NCI-H187 (cell line): ENCODE measurements at places on chromosomes 16 and 17.

DNA sequence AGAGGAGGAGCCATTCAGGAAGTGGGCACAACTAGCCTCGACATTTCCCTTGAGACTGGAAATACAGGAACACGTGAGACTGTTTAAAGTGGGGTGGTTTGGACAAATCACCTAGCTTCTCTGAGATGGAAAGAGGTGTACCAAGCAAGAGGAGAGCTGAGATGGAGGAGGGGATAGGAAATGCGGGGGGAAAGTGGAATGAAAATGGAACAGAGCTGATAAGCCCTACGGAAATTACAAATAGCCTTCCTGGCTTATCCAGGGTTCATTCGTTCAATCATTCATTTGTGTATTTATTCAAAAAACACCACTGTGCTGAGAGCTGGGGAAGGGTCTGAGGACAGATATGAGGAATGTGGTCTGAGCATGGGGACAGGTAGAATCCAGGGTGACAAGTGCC lies 64.1 kb downstream of the ASIC2 start:
- DNase-seq: no peak

- DNase-seq: no peak
These were observed 119.2 kb upstream of the PMFBP1 start for GRCh38 chr16:72291121-72291520.

GRCh38 chr16:14365200-14365851 lies 264.7 kb downstream of the PARN start:
- DNase-seq: no peak

GRCh38 chr17:50372222-50372757 lies 694 bp downstream of the MRPL27 start:
- DNase-seq: no peak

DNA sequence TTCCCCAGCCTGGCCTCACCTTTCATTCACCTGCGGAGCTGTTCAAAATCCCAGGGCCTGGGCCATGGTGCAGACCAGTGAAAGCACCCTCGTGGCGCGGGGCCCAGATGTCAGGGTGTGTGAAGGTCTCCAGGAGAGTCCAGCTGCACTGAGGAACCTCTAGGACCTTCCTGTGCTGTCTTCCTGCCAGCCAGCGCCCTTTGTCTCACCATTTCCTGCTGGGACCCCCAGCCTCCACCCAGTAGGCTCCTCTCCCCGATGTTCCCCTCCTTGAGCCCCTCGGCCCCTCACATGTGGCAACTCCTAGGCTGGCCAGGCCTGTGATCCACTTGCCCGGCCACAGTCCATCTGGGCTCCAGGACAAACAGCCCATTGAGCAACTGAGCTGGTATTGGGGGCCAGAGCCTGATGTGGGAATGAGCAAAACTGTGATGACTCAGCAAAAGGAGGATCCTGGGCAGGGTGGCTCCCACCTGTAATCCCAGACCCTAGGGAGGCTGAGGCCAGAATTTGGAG lies 677 bp downstream of the SULT1A2 start:
- no peak for DNase-seq

- no peak for DNase-seq
These were observed 7.0 kb downstream of the ZNF598 start for GRCh38 chr16:2002406-2003230.

DNA sequence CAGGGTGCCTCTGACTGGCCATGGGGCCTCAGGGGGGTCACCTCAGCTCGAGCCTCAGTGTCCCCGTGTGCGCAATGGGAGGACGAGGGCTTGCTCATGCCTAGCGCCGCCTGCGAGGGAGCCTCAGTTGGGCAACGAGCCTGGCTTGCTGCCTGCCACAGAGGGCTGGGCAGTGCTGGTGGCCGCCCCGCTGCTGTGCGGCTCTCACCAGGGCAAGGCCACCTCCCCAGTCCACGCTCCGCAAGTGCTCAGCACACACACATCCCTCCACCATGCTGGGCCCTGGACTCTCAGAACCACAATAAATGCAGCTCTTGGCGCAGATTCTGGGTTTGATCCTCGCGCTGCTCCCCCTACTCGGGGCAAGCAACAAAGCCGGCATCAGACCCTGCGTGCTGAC lies 76.2 kb downstream of the ENGASE start:
- no peak for DNase-seq

DNA sequence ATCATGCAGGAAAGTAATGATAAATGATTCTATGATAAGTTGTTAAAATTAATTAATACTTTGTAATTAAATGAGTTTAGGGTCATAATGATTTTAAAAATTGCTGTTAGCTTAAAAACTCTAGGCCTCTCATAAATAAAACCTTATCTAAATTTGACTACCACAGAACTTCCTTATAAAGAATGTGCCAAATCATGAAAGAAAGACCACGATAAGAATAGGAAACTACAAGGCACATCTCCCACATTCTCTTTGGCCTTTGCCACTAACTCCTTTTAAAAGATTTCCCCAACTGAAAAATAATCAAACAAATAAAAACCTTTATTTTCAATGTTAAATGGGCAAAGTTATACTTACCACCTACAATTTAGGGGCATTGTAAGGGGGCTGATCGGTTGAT lies 164.6 kb upstream of the C17orf78 start:
- no peak for DNase-seq

DNA sequence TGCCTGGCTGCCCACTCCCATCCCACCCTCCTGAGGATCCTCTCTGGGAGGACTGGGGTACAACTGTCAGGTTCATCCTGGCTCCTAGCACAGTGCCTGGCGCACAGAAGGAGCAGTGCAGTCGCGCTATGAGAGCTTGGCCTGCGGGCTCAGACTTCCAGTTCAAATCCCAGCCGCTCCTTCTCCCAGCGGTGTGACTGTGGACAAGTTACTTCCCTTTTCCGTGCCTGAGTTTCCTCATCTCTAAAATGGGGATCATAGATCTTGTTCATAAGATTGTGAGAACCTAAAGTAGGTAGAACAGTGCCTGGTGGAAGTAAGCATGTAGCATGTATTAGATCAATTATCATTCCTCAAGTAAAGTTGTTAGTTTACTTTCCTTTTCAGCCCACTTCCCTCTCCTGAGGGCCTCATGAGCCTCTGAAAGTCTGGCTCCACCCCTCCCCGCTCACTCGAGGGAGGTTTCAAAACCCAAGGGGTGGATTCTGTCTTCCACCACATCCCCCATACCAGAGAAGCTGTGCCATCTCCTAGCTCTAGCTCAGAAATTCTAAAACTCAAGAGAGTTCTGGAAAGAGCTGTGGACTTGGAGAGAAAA lies 19.9 kb upstream of the COL1A1 start:
- DNase-seq: no peak

DNA sequence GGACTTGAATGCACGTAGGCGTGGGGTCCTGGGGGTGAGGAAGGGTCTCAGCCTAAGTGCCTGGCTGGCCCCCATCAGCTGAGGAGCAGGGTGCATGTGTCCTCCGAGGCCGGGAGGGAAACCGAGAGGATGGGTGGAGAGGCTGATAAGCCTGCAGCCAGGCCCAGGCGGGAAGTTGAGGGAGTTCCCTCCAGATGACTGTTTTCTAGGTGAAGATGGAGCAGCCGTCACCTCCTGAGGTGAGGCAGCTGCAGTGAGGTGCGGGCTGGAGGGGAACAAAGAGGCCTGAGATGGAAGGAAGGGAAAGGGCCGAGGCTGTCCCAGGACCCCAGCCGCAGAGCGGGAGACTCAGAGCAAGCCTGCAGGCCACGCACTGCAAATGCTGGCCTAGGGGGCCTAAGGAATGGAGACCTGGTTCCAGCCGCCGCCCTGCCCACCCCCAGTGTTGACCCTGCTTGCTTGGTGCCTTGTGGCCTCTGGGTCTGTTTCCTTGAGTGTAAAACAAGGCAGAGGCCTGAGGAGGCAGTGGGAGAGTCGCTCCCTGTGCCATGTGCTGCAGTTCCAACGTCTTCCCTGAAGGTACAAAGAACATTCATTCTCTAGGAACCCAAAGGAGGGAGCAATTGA lies 3.0 kb downstream of the PECAM1 start:
- no peak for DNase-seq

GRCh38 chr17:55830699-55831471 lies 80.0 kb downstream of the PCTP start:
- no peak for DNase-seq

DNA sequence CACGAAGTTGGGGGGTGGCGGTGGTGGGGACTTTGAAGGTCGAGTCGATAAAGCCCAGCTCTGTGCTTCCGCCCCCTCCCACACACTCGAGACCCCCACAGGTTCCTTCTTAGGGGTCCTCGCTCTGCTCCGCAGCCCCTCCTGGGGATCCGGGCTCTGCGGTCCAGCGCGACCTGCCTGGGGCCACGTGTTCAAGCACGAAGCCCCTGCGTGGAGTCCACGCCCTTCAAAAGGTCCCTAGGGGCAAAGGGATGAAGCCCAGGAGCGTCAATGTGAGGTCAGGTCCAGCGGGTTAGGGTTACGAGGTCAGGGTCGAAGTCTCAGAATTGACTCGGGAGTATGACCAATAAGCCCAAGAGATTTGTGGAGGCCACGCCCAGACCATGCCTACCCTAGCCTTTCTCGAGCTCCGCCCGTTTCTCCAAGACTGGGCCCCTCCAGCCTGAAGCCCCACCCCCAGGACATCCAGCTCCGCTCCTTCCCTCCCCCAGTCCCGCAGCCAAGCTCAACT lies 786 bp upstream of the CACNA1G start:
- DNase-seq: no peak

DNA sequence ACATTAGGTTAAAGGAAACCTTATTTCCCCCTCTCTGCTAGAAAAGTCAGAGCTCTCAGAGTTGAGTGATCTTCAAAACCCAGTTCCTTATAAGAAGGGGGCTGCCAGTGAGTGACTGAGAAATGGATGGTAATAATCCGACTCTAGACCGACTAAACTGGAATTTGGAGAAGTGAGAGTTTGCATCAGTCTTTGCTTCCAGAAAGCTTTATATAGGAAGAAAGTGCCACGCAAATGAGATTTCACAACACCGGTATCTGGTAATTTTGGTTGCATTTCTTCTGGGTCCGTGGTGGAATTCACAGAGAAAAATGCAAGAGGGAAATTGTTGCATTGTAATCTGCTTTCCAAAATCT lies 271.4 kb downstream of the MAF start:
- DNase-seq: no peak

DNA sequence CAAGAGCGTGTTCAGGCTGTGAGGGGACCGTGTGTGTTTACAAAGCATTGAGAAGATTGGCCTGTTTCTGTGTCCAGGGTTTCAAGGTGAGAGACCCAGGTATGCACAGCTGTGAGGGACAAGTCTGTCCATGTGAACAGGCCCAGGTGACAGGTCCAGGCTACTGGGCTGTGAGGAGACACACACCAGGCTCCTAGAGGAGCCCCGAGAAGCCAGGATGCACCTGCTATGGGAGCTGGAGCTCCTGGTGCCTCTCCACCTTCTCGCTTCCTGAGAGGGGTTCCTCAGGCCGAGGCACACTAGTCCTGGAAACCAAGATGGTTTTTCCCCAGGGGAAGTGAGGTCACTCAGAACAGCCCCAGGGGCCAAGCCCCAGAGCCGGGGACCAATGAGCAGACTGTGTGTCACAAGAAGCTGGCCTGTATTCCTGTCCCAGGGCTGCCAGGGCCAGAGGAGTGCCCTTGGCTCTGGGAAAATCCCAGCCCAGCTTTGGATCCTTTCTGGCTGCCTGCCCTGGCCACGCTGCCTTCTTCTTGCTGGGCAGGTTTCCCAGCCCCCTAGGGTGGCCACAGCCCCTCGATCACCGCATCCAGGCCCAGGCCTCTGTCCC lies 153.4 kb upstream of the PLCG2 start:
- DNase-seq: no peak

- DNase-seq: no peak
These were observed 112.9 kb upstream of the SMURF2 start for GRCh38 chr17:64774888-64775540.

GRCh38 chr16:22969567-22969966 lies 155.6 kb downstream of the HS3ST2 start:
- no peak for DNase-seq

DNA sequence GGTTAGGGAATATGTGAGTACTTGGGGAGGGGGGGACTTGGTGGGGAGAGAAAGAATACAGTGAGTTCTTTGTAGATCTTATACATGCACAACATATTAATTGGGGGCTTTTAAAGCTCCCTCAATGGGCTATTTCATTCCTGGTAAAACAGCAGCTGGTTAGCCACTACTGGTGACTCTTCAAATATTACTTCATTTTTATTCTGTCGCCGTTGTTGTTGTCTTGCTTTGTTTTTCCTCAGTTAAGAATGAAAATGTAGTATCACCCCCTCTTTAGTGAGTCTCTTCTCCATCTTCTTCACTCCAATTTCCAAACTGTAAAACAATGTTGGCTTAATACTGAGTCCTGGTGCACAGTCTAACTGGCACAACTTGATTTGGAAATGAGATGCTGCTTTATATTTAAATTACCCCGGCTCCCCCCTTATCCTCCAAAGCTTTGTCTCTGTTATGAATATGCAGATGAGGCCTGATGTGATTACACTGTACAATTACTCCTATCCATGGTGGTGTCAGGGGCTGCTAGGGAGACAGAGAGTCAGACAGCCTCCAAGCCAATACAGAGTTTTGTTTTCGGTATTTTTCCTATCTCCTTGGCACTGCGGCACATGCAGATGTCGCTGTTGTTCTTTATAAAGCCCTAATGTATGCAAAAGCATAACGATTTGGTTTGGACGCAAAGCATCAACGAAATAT lies 256.9 kb upstream of the PMFBP1 start:
- no peak for DNase-seq

DNA sequence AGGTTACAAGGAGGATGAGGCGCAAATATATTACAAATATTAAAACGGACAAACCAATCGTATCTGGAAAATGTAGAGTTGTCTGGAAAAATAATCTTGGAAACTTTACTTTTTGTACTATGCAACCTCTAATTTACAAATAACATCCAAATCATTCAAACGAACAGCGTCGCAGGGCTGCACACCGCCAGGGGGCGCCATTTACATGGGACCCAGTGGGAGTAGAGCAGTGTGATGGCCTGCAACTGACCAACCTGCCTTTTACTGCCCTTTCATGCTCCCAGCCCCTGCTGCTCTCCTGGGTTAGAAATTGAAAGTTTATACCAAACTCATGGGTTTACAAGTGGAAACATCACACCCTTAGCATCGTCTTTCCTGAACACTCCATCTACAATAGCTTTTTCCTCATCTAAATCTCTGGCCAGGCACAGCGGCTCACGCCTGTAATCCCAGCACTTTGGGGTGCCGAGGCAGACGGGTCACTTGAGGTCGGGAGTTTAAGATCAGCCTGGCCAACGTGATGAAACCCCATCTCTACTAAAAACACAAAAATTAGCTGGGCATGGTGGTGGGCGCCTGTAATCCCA lies 10.0 kb downstream of the PITPNC1 start:
- peak; percentile 39 for DNase-seq

DNA sequence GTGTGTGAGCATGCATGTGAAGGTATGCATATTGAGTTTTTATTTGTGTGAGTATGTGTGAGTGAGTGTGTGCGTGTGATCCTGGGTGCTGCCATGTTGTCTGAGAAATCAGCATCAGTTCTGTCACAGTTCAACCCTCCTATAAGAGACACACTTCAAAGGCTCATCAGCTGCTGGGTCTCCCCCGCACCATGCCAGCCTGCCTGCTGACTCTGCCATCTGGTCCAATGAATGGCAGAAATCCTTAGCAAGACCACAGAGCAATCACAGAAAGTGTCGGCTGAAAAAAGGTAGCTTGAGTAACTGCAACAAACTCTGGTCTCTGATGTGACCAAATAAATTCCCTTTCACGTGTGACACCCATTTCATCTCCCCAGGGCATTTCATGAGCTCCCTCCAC lies 381.8 kb upstream of the MAF start:
- no peak for DNase-seq
